Kidney epithelial cell (primary cell): ENCODE measurements at places on chromosomes 16 and 17. TPM values are rescaled to one million over a fixed set of nuclear protein-coding genes. Genes with fewer than 3 reads are reported as not detected.

Gene CCDC40
- total RNA-seq = 4.4 and 4.8 TPM in 2 replicates

- no peak for DNase-seq
These were observed 19.7 kb upstream of the ARHGAP17 start for GRCh38 chr16:25034911-25035310.

GRCh38 chr16:51147776-51148677 lies 3.0 kb downstream of the SALL1 start:
- no peak for DNase-seq

GRCh38 chr17:45747911-45748310 lies 36.2 kb upstream of the CRHR1 start:
- no peak for DNase-seq
